T follicular helper cell (primary cell): ENCODE measurements at places on chromosomes 7 and 10.

DNA sequence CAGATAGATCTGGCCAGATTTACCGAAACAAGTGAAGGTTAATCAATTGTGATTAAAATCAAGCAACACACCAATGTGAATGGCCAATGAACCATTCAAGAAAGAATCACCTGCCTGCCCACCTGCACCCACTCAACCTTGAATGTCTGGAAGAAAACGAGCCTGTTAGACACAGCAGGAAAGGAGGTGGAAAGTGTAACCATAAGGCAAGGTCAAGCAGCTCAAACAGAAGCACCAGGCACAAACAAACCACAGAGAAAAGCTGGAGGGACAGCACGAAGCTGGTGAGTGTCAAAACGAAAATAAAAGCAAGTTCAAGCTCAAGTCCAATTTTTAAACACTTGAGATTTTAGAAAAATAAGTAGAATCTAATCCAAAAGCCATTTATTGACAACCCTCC lies 64.9 kb downstream of the STEAP1B start:
- DNase-seq: no peak

- no peak for DNase-seq
Measured at GRCh38 chr7:28329661-28330363, 82.5 kb upstream of the CREB5 start.

- DNase-seq: no peak
Measured at GRCh38 chr10:22478555-22479334, 133.4 kb downstream of the SPAG6 start.

DNA sequence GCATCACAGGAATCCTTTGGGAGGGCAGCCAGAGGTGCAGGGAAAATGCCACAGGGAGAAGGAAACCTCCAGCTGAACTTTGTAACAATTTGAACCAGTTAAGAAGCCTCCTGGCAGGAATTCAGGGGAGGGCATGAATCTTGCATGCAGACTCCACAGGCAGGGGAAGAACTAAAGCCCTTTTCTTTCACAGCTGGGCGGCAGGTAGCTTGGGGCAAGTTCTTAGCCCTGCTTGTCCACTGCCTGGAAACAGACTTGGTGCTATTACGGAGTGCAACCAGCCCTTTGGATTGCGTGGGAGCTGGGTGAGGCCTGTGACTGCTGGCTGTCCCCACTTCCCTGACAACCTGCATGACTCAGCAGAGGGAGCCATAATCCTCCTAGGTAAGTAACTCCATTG lies 51.7 kb upstream of the ADAM12 start:
- no peak for DNase-seq

DNA sequence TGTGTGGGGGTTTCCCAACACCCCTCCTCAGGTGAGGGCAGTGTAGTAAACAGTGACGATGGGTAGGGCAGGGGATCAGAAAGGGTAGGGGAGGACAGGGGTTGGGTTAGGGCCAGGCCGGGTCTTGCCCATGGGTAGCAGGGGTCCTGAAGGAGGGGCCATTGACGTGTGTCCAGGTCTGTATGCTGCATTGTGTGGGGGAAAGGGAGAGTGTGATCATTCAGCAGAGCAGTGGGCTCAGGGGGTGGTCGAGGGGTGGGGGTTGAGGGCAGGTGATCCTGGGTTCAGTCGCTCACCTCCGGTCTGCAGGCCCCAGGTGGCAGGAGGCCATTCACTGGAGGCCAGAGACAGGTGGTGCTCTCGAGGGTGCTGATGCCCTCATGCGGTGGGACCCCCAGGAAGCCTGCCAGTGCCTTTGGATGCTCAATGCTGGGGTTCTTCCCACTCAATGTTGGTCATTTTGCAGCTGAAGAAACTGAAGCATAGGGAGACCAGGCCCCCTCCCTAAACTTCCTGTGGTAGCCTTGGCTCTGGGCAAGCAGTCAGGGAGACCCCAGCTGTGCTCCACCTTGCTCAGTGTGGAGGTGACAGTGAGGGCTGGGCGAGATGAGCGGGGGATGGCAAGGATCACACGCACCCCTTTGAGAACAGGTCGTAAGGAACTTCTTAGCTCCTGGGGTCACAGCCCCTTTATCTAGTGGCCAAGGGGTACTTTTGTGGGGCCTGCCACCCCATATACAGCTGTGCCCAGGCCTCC lies 48.8 kb upstream of the CAMK2B start:
- no peak for DNase-seq

DNA sequence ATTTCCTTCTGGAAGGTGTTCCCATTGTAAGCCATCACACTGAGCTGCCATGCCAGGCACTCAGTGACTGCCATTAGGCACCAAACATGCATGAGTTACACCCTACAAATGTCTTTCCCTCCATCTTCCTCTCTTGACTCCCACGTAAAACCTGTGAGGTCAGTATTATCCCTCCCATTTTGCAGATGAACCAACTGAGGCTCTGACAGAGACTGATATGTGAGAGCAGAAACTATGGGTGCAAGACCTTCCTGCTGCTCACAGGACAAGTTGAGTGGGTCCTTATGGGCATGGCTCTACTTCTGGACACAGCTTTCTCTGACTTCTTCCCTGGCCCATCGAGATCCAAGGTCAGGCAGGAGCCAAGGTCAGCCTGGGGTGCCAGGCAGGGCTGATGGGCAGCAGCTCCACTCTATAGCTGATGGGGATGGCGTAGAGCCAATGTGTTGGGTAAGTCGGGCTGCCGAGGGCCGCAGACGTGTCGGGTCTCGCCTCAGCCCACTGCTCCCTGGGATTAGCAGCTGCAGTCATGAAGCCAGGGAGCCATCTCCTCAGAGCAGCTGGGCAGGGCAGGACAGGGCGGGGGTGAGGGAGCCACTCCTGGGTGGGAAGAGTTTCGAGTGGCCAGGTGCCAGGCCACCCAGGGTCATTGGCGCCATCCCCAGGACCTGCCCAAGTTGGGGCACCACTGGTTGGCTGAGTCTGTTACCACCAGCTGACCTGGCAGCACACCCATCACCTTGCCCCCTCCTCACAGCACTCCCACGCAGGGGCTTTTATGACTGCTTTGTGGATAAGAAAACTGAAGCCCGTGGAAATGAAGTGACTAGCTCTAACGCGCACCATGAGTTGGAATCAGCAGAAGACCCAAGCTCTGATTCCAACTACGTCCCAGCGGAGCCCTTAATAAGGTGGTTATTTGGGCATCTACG lies 117.8 kb upstream of the ZMIZ1 start:
- DNase-seq: no peak

- no peak for DNase-seq
Measured at GRCh38 chr10:97685395-97685958, 1.6 kb downstream of the AVPI1 start.

DNA sequence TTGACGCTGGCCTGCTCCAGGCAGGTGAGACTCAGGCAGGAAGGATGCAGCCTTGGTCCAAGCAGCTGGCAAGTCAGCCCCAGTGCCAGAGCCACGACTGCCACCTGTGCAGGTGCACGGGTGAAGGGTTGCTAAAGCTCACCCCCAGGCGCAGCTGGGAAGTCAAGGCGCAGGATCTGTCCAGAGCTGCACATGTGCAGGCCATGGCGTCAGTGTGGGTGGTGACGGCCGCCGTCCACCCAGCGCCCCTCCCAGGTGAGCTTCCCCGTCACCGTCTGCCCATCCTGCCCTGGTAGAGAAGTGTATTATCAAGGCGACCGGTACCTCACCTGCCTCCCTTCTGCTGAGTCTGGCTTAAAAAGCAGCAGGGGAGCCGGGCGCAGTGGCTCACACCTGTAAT lies 110.1 kb downstream of the MAD1L1 start:
- DNase-seq: no peak

GRCh38 chr7:131328377-131329175 lies 900 bp downstream of the MKLN1 start:
- DNase-seq: no peak

DNA sequence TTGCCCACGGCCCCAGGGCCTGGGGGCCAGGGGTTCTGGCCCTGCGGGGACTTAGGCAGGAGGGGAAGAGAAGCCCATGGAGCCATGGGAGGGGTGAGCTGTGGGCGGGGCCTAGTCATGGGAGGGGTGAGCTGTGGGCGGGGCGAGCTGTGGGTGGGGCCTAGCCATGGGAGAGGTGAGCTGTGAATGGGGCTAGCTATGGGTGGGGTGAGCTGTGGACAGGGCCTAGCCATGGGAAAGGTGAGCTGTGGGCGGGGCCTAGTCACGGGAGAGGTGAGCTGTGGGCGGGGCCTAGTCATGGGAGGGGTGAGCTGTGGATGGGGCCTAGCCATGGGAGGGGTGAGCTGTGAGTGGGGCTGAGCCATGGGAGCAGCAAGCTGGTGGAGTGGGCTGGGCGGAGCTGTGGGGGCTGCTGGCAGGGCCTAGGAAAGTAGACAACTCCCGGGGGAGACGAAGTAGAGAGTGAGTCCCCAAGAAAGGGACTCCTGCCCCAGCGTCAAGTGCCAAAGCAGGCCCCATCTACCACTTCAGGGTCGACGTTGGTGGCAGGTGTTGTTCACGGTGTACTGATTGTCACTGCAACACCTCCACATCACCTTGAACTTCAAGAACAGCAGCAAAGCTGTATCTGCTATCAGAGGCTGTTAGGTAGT lies 19.2 kb upstream of the TTYH3 start:
- no peak for DNase-seq

DNA sequence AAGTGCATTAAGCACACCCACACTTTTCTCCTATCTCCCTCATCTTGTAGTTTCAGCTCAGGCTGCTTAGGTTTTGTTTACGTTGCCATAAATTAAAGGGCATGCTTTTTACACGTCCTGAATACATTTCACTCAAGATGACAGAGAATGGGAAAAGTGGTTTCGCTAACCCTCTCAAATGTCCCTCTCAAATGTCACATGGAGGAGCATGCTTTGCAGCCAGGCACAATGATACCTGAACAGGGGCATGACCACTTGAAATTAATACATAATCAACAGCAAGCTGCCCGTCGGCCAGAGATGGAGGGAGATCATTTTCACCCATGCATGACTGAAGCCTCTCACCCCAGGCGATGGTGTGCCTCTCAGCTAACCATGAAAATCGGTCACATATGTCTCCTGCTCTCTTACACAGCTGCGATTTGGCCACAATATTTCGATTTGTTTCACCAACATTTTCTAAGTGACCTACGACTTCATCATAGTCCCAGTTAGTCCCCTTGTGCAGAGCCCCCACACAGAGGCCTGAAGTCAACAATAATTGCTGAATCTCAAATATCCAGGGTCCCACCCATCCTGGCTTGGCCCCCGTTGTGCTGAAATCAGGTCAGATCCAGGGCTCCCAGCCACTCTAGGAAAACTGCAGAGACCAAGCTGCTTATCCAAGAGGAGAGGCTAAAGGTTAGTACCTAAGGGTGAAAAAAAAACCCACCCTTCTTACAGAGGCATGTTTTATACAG lies 373.9 kb upstream of the NFE2L3 start:
- no peak for DNase-seq

GRCh38 chr7:2928613-2929311 lies 84.7 kb upstream of the GNA12 start:
- no peak for DNase-seq

DNA sequence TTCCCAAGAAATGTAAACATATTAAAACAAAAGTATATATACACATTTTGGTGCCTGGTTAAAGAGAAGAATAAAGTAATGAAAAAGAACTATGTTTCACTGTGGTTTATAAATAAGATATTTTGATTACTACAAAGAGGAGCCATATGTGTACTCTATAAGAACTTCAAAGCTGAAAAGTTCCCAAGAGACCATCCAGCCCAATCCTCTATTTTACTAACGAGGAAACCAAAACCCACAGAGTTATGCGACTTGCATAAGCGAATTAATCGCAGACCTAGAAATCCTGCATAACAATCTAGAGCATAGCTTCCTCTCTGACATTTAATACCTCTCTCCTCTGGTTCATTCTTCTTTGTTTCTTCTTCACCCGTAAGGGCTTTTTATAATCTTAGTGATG lies 937.1 kb downstream of the CNTNAP2 start:
- no peak for DNase-seq

DNA sequence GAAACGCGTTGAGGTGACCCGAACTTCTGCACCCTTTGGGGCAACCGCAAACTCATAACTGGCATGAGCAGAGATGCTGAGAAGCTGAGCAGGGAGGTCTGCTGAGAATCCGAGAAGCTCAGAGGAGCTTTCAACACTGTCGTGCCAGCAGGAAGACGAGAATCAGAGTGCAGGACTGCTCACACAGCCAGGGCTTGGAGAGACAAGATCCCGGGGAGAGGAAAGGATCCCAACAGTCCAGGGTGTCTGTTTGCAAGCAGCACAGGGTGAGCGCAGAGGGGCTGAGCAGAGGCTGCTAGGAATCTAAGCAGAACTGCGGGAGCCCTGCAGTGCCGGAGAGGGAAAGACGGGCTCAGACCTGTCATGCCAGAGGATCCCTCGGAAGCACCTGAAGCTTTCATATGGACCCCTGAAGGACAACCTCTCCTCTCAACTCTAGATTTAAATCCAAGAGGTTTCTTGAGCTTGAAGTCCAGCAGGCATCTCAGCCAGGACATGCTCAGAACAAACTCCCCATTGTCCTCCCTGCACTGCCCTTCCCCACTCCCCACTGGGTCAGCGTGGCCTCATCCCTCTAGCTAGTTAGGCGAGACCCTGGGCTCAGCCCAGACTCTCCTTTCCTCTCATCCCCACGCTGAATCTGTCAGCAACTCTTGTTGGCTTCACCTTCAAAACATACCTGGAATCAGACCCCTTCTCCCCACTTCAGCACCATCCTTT lies 40.7 kb downstream of the FOXL3 start:
- DNase-seq: no peak

- DNase-seq: no peak
Measured at GRCh38 chr7:55020466-55020871, 1.7 kb downstream of the EGFR start.

DNA sequence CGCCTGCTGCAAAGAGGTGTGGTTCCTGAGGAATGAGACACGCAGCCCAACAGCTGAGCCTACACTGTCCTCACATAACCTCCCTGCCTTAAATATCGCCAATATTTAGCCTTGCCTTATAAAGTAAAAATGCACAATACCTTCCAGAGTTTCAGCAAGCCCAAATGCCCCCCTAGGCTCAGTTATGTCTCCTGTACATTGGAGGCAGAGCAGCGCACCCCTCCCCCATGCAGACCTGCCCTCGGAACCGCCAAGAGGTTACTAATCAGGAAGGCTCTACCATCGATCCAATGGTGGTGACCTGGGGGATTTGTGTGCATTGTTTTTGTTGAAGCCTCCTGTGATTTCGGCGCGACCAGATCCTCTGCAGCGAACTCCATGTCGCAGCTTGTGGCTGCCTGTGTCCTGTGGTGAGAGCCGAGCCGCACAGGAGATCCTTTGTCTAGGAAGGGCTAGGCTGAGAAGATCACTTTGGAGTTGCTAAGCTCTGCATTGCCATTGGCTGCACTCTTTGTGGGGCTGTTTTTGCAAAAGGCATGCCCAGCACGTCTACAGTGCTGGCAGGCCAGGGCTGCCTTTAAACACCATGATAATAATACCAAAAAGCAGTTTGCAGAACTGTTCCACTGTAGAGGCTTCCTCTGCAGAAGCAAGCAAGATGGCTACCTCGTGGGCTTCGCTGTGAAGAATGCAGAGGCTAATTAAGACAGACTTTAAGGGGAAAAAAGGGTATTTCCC lies 40.1 kb downstream of the TET1 start:
- DNase-seq: peak; percentile 12

GRCh38 chr10:112565434-112566053 lies 118.5 kb downstream of the VTI1A start:
- no peak for DNase-seq

DNA sequence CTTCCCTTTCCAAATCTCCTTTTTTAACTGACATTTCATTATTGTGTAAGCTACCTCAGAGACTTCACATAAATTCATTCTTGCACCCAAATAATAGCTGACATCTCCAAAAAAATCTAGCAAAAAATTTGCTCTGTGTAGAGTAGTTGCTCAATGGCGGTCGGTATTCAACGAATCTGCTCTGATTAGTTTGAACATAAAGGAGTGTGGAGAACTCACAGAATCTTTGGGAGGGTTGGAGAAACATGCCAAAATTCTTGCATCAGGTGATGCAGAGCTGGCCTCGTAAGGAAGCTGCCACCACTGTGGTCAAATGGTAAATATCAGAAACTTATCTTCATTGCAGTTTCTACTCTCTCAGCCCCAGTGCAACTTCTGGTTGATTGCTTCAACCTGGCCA lies 201.2 kb upstream of the MDFIC start:
- no peak for DNase-seq
